ENCODE measurements at places on chromosomes 11 and 22.
A peak's percentile ranks its signal among the peaks of the same experiment; 100 is the strongest.

DNA sequence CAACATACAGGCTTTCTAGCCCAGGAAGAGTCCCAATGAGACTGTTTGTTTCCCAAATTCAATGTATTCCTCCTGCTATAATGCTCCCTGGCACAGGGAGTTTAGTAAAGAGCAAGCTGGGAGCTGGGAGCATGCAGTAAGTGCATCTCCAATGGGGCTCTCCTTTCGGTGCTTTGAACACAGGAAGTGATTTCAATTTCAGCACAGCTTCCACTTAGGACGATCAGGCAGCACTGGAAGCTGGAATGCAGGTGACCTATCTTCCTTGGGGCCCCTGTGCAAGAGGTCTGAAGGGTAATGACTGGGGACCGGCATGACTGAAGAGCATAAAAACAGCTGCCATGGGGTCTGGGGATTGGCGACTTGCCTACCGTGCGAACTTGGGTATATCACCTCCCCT is 76.0 kb downstream of the LARGE1 start:
- no peak for DNase-seq

- DNase-seq, result no peak
Measured at GRCh38 chr11:110525883-110526282, 96.1 kb downstream of the FDX1 start.

- no peak for DNase-seq
Measured at GRCh38 chr11:40186437-40187263, 1272.8 kb downstream of the LRRC4C start.

- peak; percentile 50 for DNase-seq
Measured at GRCh38 chr11:17352950-17353820, 1.6 kb downstream of the NCR3LG1 start.

DNA sequence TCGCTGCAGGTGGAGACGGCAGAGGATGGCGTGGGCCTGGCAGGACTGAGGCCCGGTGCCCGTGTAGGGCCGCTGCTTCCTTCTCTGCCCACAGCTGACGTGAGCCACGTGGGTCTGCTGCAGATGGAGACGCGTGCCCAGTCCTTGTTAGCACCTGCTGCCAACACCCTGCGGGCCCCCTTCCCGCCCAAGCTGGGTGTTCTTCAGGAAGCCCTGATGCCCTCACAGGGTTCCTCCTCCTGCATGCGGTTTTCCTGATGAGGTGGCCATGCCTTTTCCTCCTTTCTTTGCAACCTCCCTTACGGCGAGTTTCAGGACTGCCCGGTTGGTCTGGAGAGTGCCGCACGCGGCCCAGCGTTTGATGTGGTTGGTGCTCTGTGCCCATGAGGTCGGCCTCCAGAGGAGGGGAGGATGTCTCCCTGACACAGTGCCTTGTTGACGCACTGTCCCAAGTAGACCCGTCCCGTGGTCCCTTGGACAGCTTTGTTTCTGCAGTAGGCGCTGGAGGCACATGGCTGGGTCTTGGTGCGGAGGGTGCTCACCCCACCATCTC is 44.7 kb downstream of the AP2A2 start:
- DNase-seq, result no peak

DNA sequence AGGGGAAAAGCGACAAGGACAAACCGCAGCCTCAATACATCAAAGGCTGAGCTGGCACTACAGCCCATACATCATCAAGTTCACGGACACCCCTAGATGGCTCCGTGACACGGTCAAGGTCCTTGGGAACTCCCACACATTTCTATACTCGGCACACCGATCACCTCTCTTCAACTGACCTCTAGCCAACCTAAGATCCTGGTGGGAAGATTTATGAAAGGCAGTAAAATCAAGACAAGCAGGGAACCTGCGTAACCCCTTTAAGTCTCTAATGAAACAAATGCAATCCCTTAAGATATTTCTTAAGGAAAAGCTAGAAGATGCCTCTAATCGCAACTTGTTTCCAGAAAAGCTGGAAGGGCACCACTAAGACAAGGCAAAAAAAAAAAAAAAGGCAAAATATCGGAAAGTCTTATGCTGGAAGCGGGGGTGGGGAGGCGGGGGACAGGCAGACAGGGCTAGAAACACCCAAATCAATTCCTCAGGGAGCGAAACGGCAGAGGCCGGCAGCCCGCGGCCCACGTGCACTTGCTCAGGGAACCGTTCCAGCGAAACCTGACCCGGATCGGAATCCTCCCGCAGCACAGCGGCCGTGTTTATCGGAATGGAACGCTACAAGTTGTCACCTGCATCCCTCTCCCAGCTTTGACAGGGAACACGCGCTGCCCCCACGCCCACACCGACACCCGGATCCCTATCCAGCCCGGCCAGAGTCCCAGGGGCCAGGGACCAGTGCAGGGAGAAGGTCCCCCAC is 1.4 kb downstream of the ARHGAP20 start:
- DNase-seq, result no peak

DNA sequence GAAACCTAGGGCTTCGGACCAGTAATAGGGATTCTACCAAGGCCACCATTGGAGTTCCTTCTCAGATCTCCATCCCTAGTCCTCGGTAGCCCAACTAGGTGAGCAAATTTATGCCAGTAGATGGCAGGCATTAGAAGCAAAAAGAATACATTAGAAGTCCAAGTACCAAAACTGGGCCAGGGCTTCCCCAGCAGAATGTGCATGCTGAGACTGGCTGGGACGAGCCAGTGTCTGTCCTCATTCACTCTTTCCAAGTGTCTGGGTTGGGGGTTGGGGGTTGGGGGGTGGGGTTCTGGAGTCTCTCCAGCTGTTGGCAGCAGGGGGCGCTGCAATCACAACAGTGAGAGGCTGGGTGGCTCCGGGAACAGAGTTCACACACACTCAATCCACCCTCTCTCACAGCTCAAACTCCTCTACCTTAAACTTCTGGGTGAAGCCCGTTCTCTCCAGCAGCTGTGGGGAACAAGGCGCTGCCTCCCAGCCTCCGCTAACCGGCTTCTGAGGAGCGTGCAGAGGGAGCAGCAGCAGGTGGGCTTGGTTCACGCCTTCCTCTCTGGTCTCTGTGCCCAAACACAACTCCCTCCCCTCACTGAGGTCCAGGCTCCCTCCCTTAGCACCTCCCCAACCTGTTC is 57.5 kb downstream of the BTG4 start:
- DNase-seq, result peak; percentile 57

GRCh38 chr11:17607083-17607429 is 60.0 kb downstream of the OTOG start:
- DNase-seq, result no peak

DNA sequence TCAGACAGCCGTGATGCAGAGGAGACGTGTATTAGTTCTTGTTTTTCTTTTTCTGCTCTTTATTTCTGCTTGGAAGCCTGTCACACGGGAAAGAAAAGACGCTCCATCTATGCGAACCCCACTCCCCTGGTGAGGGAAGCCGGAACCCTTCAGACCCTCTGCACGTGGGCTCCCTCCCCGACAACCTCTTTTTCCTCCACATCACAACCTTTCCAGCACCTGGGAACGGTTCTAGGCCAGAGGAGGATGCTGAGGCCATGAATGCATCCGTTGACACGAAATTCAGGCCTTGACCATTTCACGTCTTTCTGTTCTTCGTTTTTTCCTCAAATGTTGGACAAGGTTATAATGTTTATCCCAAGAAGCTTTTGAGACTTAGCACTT is 85.3 kb upstream of the WNT7B start:
- DNase-seq, result no peak

- DNase-seq, result peak; percentile 60
Measured at GRCh38 chr22:25839755-25840154, 97.8 kb downstream of the MYO18B start.

DNA sequence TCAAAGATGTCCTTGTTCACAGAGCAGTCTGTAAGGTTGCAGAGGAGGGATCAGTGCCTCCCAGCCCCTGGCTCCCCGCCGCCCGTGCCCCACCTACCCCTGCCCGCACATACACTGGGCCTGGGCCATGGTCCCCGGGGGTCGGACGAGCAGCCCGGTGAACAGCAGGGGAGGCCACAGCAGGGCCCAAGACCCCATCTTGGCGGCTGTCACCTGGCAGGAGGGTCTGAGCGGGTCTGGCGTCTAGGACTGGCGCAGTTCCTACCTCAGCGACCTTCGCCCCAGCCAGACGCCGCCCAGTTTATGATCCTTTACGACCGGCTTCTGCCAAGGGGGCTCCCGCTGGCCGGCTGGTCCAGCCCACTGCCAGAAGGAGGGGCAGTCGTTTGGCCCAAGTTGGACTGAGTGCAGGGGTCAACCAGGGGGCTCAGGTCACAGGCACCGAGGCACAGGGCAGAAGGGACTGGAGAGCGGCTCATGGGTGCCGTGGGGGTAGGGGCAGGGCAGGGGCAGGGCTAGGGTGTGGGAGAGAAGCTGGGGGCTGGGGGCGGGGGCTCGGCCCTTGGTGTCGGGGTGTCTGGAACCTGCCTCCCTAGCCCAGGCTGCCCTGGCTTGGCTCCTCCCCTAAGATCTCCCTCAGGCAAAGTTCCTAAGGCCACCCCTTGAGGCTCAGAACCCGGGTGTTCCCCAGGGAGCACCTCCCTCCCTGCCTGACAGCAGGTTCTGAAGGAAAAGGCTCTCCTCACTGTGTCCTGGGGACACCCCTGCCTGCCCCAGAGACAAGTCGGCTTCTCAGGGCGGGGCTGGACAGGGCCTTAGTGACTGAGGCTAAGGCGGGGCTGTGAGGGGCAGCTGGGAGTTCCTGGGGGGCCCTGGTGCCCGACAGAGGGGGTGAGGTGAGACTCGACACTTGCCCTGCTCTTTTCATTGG is at the start of gene CDHR5:
Gene CDHR5, minus strand, starts transcription at position 251 of the 931 bp plus-strand sequence. Its CDS starts 53 bp downstream, at position 198.
- DNase-seq, result no peak

GRCh38 chr22:19139001-19139356 is 5.5 kb downstream of the ESS2 start:
- no peak for DNase-seq

GRCh38 chr11:22337596-22338485 is at the start of gene SLC17A6:
Gene SLC17A6 (plus strand): TSS chr11:22338381. CDS start chr11:22338534, 153 bp downstream.
- DNase-seq, result peak; percentile 37

- DNase-seq, result no peak
Measured at GRCh38 chr11:130024361-130024760, 21.7 kb upstream of the PRDM10 start.

DNA sequence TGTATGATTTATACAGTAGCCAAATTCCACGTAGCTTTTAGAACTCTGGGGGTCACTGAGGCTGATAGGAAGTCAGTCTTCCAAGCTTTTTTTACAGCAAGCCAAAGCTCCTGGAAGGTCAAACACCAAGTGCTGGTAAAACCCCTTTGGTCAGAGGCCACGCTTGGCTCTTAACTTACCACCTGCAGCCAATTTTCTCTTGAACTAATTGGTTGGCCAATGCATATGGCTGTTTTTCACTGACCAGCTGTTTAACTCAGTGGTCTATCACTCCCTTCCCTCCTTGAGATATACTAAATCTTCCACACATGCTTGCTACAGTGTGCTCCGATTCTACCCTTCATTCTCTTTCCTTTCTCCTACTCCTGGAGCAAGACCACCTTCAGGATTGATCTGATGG is 116.0 kb downstream of the FAR1 start:
- DNase-seq, result no peak

DNA sequence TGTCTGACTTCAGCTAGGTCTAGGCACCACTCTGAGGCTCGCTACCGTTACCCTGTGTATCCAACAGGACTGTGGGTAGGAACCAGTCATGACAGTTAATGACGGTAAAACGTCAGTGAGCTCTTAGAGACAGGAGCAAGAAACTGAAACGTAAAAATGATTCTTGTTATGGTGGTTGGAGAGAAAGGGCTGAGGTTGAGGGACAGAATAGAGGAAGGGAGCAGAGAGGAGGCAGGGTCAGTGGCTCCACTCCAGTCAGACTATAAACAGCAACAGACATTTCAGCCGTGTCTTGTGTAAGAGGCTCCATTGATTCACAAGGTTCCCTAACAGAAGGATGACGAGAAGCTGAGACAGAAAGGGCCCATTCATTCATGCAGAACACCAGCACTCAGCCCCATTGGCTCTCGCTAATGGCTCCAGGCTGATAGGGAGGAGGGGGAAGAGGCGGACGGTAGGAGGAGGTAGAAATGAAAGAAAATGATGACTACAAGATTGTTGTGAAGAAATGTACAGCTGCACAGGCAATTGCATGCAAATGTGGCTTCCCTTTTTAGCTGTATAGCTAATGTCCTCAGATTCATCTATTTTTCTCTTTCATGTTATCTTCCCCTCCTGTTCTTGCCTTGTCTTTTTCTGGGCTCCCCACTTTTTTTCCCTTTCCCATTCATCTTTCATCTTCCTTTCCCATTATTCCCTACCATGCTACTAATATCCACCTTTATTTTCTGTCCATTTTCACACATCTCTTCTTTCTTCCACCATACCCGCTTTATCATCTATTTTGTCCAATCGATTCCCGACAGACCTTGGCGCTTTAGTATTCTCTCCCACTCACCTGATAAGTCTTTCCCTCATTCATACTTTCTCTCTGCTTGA is 34.3 kb downstream of the ETS1 start:
- DNase-seq, result peak; percentile 96

- no peak for DNase-seq
Measured at GRCh38 chr22:26800858-26801257, 143.5 kb downstream of the MIAT start.

DNA sequence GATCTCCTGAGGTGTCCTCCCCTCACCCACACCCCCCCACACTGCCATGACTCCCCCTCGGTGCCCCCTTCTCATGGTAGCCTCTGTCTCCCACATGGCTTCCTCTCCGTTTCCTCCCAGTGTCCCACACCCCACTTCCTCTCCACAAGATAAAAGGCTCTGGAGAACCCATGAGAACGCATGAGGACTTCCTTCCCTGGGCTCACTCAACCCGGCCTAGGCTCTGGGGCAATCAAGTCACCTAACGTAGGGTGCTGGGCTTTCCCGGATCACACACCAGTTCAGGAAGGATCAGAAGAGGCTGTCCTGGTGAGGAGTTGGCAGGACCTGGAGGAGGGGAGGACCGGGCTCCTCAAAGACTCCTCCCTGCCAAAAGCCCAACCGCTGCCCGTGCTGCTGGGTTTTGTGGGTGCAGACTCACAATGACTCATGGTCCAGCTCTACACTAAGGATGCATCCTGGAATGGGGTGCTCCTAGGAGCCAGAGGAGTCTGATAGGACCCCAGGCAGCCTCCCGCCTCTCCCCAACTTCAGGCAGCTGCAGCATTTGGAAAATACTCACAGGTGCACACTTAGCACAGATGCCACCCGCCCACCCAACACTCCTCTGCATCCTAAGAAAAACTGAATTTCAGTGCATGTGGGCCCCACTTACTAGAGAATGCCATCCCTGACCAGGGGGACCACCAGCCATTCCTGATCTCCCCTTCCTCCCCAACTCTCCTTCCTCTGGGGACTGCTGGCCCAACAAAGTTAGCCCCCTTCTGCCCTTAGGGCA is 21.0 kb downstream of the SLC22A12 start:
- no peak for DNase-seq

DNA sequence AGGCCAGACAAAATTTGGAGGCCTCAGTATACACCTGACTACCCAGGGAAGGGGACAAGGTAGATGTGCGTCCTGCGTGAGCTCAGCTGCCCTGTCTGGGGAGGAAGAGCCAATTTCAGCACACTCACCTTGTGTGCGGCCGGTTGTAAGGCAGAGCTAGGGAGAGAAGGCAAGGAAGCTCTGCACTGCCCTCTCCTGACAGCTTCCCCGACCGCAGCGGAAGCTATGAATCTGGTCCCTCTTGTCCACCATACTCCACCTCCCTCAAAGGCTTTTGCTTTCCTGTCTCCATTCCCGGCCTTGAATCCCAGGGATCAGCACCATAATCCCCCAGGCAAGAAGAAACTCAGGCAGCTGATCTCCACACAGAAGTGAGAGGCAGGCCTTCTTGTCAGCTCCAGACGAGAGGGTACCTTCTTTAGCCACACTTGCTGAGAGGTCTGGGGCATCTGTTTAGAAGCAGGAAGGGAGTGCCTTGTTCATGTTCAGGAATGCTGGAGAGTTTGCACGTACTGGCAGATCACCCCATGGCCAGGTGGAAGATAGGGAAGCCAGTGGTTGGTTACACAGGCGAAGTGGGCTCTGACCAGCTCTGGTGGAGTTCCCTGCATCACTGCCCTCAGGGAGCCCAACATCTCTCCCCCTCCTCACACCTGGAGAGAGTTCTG is 62.5 kb downstream of the FEZ1 start:
- peak; percentile 58 for DNase-seq

Measured in GM12865 (cell line).